ENCODE measurements at places on chromosomes 4 and X.

- DNase-seq = peak; percentile 38
Measured at GRCh38 chr4:111960241-111960667, 185.0 kb upstream of the FAM241A start.

DNA sequence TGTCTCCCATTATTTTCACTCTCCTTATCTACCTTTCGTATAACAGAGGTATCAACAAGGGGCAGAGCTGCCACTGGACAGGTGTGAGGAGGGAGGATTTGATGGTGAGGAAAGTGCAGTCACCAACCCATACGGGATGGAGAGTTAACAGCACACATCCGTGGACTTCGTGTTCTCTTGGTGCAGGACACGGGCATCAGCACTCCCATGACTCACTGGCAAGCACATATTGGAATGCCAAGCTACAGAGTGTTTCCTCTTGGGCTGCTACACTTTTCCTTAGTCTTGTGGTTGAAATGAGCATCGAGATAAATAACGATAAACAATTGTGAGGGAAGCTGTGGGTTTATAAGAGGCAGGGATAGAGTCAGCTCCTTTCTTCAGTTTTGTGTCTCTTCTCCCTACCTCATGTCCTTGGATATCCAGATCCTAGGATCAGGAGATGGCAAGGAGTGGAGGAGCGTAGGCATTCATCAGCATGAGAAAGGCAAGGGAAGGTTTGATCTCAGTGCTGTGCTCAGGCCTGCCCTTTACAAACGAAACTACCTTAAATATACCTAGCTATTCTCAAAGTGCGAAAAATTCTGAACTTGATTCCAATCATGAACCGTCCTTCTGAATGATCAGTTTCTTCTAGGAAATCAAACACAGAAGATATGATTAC lies 96.3 kb downstream of the ZNF827 start:
- no peak for DNase-seq

- DNase-seq = no peak
Measured at GRCh38 chr4:183746305-183747229, 87.5 kb downstream of the TRAPPC11 start.

DNA sequence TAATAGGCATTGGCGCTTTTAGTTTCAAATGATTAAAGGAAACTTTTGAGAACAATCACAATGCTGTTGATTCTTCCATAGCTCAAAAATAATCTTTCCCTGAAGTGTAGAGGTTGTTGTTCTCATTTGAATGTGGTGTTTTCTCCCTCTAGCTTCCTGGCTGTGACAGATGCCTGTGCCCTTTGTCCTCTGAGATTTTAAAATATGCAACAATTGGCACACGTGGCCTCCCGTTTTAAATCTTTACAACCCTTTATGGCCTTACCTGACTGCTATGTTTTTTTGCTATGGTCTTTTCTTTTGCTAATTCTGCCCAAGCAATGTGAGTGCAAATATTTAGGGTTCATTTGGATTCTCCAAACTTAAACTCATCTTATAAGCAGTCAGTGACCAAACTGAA lies 22.9 kb upstream of the CASK start:
- DNase-seq = no peak

DNA sequence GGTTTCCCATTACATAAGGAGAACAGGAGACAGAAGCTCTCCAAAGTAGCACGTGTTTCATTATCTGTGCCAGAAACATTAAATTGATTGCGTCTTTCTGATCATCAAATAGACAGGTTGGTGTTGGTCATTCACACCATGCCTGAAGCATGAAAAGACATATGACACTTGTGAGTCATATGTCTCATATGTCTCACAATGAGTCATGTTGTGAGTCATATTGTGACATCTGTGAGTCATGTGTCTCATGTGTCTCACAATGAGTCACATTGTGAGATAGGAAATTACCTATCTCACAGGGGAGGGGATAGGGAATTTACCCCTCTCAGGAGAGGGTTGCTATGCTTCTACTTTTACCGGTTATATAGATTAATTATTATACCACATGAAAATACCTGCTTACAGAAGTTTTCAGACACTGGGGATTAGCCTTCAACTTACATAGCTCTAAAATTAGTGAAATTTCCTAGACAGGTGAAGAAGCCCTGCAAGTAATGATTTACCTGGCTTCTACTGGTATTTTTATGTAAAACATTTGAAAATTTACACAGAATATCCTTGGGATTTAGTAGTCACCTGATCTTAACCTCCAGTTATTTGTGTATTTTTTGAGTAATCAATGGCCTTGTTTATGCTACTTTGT lies 80.8 kb downstream of the NPFFR2 start:
- peak; percentile 6 for DNase-seq

DNA sequence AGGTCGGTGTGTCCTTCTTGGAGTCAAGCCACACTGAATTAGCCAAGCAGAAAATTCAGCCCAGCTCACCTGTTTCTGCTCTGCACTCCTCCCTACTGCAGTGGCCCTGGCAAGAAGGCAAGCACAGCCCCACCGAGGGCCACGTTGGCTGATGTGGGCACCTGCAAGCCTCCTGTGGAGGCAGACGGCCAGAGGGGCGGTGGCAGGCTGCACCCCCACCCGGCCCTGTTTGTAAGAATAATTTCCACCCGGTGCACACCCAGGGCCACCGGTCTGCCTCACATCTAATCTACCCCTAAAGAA lies 18.8 kb downstream of the PPP2R2C start:
- no peak for DNase-seq

DNA sequence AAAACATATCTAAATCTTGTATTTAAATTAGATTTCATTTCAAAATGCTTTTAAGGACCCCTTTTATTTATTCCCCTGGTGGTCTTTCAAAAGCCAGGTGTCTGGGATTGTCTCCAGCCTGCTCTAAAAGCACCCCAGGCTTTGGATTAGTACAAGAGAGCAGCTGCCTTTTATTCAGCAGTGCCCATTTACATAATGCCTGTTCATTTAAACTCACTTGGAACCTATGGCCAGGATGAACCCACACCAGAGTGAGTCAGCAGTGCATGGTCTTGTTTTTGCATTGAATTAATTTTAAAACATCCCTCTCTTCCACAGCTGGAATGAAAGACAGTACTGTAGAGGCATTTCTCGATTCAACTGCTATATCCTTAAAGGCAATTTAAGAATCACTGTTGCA lies 64.1 kb upstream of the TENM3 start:
- no peak for DNase-seq

- DNase-seq = peak; percentile 50
Measured at GRCh38 chrX:49308604-49309269, 5.3 kb downstream of the GAGE10 start.
